Peyer's patch (tissue), 4 donors: ENCODE measurements at places on chromosomes 4 and X. TPM values are rescaled to one million over a fixed set of nuclear protein-coding genes. Genes with fewer than 3 reads are reported as not detected.

The SLBP gene
- 86.6 TPM for total RNA-seq

The RPA4 gene
- total RNA-seq = 3.2 TPM

The ASMT gene
- not detected for total RNA-seq

The PNPLA4 gene
- 6.4 TPM for total RNA-seq

The HPGD gene
- total RNA-seq = 290 TPM

The UGT2A3 gene
- total RNA-seq = 426 TPM

The IL2 gene
- total RNA-seq = not detected

The TRIM60 gene
- total RNA-seq = not detected

The TCEAL7 gene
- 2.3 TPM for total RNA-seq

The GCNA gene
- total RNA-seq = 3.0 TPM

The GDPD2 gene
- total RNA-seq = 37.0 TPM

The SPATA4 gene
- total RNA-seq = not detected

DNA sequence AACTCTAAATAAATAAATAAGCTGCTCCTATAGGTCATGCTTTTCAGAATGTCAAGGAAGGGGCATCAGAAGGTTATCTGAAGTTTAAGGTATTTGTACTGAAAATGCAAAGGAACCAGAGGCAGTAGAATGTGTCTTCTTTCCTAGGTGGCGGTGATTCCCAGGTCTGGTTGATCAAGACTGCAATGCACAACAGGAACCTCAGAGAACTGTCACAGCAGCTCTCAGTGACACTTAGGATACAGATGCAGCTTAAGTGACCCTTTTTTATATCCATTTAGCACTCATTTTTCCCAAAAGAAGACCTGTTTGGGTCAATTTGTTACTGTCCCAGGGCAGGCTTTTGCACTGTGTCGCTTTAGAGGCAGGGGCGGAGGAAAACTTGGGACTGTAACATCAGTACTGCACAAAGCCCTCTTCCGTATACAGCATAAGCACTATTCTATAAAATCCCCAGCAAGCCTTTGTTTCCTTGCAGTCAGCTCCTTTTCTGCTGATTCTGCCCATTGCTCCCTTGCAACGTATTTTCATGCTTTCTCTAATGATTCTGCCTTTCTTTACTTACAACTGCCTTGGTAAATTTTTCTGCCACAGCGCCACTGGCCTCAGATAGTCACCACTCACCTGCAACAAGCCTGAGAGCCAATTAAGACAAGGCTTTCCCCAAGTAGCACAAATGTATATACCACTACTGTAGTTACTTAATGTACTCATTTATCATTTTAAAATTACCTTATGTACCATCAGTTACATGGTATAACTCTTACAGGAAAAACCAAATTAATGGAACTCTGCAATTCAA lies 1.5 kb upstream of the MND1 start:
- H3K36me3 ChIP-seq = no peaks in the 10 kb centered on the region
- DNase-seq = no peak
- no peaks in the 10 kb centered on the region for H3K4me1 ChIP-seq
- H3K27ac ChIP-seq = no peak overlapping the region

GRCh38 chrX:103629318-103630170 lies 769 bp downstream of the TCEAL1 start:
- DNase-seq = peak; percentile 62
- peak overlapping the region; percentile 90 for H3K27ac ChIP-seq
- peak overlapping the region; percentile 51 for H3K4me3 ChIP-seq
- no peaks in the 10 kb centered on the region for H3K36me3 ChIP-seq
- no peaks in the 10 kb centered on the region for H3K27me3 ChIP-seq

DNA sequence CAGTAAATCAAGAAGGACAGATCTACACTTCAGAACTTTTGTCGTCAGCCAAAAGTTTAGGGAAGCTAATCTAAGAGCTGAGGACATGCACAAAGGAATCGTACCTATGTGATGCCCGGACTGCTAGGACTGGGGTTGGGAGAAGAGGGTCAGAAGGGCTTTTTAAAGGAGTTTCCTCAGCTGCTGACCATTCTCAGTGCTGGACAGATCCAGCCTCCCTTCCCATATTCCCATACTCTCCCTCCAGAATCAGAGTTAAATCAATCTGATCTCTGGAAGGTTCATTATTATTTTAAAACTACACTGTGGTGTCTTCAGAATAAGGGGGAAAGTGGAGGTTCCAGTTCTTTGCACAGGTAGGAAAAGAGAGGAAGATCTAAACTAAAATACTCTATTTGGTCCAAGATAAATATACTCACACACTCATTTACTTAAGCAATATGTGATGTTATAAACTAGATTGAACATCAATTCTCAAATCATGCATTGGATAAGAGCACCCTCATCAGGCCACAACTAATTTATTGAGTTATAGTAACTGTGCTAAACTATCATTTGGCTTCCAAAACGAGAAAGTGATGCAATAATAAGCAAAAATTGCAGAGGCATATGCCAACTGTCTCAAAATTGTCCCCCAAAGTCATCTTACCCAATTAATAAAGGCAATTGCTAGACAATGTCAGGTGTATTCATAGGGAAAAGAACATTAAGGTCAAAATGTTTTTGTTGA lies 124.7 kb downstream of the HNRNPD start:
- no peak overlapping the region for H3K4me3 ChIP-seq
- no peaks in the 10 kb centered on the region for H3K27me3 ChIP-seq
- no peak for DNase-seq
- H3K27ac ChIP-seq = no peak overlapping the region
- no peaks in the 10 kb centered on the region for H3K36me3 ChIP-seq

GRCh38 chr4:16783119-16783518 lies 115.3 kb downstream of the LDB2 start:
- H3K36me3 ChIP-seq = no peaks in the 10 kb centered on the region
- H3K4me3 ChIP-seq = no peak overlapping the region
- no peak overlapping the region for H3K27ac ChIP-seq
- H3K27me3 ChIP-seq = no peaks in the 10 kb centered on the region
- no peaks in the 10 kb centered on the region for H3K4me1 ChIP-seq
- DNase-seq = no peak

DNA sequence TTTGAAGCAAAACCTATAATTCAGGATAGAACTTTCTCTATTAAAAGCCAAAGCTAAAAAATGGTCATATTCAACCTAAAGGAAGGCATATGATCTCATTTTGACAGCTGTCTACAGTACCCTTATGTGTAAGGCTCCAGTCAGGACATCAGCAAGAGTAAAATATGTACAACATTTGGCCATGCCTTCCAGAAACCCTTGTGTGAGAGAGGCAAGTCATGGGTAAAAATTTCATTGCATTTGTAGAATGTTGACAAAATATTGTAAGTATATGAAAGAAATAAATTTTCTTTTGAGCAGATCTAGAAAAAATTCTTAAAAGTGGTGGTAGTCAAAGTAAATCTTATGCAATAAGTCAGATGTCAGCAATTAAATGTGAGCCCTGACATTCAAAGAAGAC lies 132.3 kb downstream of the SLC39A8 start:
- H3K27me3 ChIP-seq = no peaks in the 10 kb centered on the region
- H3K4me1 ChIP-seq = no peaks in the 10 kb centered on the region
- no peak overlapping the region for H3K27ac ChIP-seq
- no peak overlapping the region for H3K4me3 ChIP-seq

DNA sequence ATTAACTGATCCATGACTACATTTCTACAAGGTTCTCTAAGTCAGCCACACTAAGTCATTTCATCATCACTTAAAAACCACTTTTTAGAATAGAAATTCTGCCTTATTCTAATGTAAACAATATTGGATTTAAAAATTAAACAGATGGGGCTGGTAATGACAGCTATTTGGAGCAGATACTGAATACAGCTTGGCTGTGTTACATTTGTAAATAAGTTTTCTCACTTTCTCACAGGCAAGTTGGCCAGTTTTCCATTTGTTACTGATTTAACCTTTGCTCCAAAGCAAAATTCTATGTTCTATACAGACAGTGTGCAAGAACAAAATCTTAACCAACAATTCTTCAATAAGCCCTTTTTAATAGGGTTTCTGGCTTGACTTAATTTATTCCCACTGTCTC lies 370.7 kb downstream of the GRIA2 start:
- no peak overlapping the region for H3K27ac ChIP-seq
- no peak for DNase-seq
- no peaks in the 10 kb centered on the region for H3K27me3 ChIP-seq
- H3K4me3 ChIP-seq = no peak overlapping the region
- no peaks in the 10 kb centered on the region for H3K4me1 ChIP-seq

DNA sequence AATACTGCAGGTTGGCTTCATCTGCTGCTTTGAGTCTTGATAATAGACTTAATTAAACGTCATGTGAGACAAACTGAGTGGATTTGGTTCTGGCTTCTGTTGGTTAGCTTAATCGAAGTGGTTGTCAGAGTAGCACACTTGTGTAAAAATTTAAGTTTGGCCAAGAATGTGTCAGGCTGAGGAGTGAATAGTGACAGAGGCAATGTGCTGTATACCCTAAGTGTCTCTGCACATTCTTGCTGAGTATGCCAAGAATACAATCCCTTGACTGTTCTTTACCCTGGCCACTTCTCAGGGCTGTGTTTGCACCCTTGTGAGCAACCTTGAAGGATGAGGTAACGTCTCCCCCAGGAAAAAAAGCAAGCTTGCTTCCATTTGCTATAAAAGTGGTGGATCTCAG lies 14.9 kb downstream of the RPS3A start:
- no peaks in the 10 kb centered on the region for H3K27me3 ChIP-seq
- H3K36me3 ChIP-seq = no peaks in the 10 kb centered on the region
- no peaks in the 10 kb centered on the region for H3K4me1 ChIP-seq
- no peak overlapping the region for H3K4me3 ChIP-seq

DNA sequence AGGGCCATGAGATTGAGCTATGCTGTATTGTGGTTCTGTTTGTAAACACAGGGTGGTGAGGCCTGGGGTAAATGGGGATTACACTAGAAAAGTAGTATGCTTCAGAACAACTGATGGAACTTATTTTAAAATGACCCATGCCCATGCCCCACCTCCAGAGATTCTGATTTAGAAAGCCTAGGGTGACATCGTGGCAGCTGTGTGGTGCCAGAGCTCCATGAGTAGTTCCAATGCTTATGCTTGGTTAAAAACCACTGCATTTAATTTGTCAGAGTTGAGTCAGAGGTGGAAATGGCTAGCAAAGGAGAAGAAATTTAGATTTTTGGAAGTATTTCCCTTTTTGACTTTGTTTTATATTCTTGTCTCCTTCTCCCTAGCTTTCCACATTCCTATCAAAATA lies 63.4 kb upstream of the PDE5A start:
- H3K27ac ChIP-seq = no peak overlapping the region
- no peaks in the 10 kb centered on the region for H3K27me3 ChIP-seq
- no peak overlapping the region for H3K4me3 ChIP-seq
- H3K4me1 ChIP-seq = no peaks in the 10 kb centered on the region
- no peaks in the 10 kb centered on the region for H3K36me3 ChIP-seq

GRCh38 chrX:110412971-110413726 lies 54.5 kb downstream of the RTL9 start:
- H3K27me3 ChIP-seq = no peaks in the 10 kb centered on the region
- H3K27ac ChIP-seq = no peak overlapping the region
- no peaks in the 10 kb centered on the region for H3K36me3 ChIP-seq
- no peaks in the 10 kb centered on the region for H3K4me1 ChIP-seq
